CD4-positive, alpha-beta T cell treated with Interleukin-15 for 1 hour (primary cell): ENCODE measurements at places on chromosomes 3 and 15.

- DNase-seq = no peak
Measured at GRCh38 chr15:49978121-49978520, 140.9 kb downstream of the ATP8B4 start.

DNA sequence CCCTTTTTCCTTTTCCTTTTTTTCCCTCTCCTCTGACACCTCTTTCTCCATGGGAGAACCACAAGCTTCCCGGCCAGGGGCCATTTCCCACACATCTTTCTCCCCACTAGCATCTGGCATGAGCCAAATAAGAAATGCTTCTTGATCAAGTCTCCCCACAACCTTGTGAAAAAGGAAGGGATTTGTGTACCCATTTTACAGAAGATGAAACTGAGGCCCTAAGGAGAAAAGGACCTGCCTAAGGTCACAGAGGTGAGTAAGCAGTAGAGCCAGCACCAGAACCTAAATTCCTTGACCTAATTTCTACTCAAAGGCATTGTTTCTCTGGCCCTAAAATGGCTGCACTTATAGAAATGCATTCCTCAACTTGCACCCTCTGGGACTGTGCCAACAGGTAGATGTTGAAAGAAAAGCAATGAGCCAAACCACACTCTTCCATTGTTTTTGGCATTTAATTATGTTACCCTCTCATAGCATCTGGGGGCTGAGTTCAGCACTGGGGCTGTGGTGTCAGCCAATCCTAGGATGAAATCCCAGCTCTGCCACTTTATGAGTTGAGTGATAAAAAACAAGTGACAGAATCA, 81.7 kb upstream of the TLE3 start:
- DNase-seq = no peak

- no peak for DNase-seq
Measured at GRCh38 chr3:185813691-185814215, 11.1 kb downstream of the IGF2BP2 start.

DNA sequence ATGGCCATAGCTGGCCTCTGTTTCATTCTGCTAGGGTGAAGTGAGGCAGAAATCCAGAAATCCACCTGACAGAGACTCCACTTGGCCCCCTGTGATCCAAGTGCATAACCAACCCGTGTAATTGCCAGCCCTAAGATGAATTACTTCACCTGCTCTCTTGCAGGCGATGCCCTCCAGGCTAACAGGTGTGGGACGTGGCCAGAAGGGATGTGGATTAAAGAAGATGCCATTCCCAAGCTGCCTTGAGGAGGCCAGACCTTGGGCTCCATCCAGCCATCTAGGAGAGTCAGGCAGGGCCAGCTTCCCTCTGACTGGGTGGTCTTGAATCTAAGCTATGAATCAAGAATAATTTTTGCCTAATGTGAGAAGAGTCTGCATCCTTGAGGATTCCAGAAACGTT, 154.5 kb upstream of the BNIP2 start:
- DNase-seq = no peak

DNA sequence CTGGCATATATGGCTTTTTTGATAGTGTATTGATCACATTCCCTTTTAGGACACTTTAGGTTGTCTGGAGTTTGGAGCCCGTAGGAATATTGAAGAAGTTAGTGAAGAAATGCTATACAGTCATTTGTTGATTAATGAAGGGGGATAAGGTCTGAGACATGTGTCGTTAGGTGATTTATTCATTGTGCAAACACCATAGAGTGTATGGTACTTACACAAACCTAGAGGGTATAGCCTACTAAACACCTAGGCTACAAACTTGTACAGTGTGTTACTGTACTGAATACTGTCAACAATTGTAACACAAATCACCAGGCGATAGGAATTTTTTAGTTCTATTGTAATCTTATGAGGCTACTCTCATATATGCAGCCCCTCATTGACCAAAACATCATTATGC, 3.3 kb downstream of the TPM1 start:
- no peak for DNase-seq

DNA sequence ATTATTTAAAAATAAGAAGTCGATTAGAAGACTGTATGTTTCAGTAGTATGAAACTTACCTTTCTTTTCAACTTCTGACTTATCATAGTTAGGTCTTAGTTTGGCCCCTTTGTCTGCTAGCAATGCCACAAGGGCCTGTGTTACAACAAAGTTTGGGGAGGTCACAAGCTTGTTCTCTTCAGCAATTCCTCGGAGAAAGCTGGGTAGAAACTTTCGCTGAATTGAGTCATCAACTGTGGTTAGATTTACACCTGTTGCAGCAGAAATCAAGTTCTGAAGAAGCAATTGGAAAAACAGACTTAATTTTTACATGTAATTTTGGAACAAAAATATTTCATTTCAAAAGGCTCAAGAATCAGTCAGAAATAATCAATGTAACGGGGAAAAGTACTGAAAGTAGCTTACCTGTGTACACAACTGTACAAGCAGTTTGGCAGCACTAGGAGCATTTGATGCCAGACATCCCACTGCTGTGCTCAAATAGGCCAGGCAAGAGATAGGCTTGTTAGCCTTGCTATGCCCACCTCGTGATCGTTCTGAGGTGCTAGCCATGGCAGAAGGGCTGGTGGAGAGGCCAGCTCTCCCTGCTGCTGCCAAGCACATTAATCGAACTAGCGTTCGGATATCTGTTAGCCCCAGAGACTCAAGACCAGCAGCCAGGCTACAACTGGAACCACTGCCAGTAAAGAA, 58.6 kb downstream of the FBXL22 start:
- DNase-seq = no peak

- no peak for DNase-seq
Measured at GRCh38 chr15:33810073-33810595, 158.2 kb upstream of the CHRM5 start.

- no peak for DNase-seq
Measured at GRCh38 chr3:138375447-138375846, 27.1 kb downstream of the MRAS start.

GRCh38 chr15:77384589-77385359, 35.1 kb downstream of the PEAK1 start:
- no peak for DNase-seq

GRCh38 chr3:35598804-35599203, 40.5 kb upstream of the ARPP21 start:
- DNase-seq = no peak

DNA sequence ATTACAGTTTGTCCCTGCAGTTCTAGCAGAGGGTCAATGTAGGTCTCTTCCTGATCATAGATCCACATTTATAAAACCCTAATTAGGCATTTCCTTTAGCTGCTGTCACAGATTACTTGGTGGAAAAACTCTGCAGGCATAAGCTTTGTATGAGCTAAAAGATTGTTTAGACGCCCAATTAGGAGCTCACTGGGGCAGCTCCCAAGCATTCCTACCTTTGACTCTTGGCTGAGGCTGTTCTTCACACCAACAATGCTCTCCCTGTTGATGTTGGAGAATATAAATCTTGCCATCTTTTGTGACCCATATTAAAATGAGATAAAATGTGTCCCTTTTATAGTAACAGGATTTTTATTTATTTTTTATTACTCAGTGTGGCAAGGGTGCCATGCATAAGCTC, 148.3 kb upstream of the TRIM42 start:
- DNase-seq = no peak

GRCh38 chr3:104244680-104245220, 1122.0 kb upstream of the ALCAM start:
- no peak for DNase-seq

DNA sequence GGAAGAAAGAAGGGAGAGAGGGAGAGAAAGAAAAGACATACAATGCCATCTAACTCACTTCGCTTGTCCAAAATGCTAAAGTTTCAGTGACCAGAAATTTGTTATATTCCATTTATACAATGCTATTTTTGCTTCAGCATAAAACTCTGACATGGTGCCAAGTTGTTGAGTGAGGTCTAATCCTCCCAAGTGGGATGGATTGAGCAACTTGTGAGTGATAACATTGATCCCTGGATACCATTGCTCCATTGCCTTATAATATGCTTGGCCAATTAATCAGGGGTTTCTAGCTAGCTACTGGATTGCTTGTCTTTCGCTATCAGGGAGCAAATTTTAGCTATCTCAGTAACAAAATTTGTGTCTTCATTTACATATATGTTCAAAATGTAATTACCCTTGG, 615.6 kb upstream of the DPPA4 start:
- DNase-seq = no peak

DNA sequence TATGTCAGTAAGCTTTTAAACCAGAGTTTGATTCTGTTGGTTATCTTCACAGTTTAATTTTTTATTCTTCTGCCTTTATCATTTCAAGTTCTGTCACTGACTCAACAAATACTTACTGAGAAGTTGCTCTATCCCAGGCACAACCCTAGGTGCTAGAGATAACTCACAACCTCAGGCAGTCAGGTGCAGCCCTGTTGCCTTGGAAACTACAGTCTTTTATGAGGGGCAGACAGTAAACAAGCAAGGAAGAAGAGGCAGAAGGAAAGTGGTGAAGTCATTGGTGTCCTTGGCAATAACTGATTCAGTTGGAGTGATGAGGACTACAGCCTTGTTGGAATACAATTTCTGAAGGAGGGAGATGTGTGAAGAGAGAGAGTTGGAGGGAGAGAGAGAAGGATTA, 142.1 kb upstream of the LRTM1 start:
- no peak for DNase-seq

DNA sequence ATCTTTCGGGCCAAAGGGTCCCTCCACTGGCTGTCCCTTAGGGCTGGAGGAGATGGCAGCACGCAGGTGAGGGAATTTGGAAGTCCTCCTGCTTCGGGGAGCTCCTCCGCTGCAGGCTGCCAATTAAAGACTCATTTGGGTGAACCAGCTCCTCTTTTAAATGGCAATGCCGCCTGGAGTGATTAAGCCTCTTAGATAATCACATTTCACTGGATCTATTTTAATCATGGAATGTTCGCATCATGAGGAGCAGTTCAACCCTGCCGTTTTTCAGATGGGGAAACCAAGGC, 117.9 kb downstream of the LIPC start:
- DNase-seq = no peak

- DNase-seq = no peak
Measured at GRCh38 chr3:27554706-27555105, 70.5 kb upstream of the SLC4A7 start.

DNA sequence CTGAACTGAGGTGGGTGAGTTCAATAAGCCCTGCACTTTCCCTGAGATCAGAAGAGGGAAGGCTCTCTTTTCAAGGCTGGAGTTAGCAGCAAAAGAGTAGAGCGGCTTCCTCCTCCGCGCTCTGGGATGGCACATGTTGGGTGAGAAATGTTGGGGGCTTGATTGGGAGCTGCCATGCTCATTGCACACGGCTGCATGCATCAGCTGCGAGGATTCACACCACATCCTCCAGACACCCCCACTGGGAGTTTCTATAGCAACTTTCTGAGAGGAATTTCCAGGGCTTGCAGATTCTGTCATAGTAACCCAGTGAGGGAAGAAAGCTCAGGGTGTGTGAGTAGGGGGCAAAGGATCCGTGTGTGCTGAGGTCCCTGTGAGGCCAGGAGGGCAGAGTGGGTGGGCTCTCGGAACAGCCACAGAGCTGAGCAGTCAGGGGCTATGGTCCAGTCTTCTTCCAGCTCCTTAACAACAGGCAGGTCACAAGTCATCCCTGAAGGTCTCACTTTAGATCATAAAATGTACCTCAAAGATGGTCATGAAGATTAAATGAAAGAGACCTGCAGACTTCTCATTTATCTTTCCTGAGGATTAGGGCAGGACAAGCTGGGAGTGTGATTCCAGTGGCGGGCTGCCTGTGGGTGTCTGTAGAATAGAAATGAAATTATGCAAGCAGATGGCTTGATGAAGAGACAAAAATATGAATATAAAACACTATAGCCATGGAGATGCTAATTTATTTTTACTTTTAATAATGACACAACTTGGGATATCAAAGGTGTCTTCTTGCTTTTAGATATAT, 75.7 kb upstream of the CHRNA7 start:
- no peak for DNase-seq

DNA sequence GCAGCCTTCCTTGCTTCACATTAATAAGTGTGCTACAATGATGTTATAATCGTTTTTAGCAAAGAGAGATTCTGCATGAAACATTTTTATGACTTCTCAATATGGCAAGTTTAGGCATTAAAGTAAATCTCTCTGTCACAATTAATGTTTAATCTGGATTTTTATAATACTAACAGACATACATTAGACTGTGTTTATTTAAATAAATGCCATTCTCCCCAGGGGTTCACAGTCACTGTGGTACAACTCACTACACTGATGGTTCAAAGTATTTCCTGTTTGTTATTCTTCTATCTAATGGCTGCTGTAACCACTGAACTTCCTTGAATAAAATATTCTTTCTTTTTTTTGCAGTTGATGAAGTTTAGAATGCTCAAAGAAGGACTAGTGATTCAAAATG, 59.0 kb downstream of the SLC12A1 start:
- DNase-seq = no peak

GRCh38 chr15:67813104-67813634, 12.1 kb upstream of the SKOR1 start:
- DNase-seq = peak; percentile 1

- no peak for DNase-seq
Measured at GRCh38 chr3:37521429-37521828, 340.3 kb upstream of the CTDSPL start.

GRCh38 chr3:166630190-166630589, 749.9 kb downstream of the ZBBX start:
- DNase-seq = no peak

DNA sequence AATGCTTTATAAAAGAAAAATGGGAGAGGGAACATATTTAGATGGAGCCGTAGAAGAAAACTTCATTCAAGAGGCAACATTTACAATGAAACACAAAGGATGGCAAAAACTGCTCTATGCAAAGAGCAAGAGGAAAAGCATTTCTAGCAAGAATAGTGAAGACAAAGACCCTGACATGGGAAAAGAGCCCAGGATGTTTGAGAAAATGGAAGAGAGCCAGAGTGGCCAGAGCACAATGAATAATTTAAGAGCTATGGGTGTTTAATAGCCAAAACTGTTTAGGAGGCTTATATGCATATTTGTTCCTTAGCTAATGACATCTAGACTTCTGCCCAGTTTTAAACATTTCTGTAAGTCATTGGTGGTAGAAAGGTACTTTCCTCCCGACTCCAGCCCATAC, 25.4 kb upstream of the SEMA6D start:
- no peak for DNase-seq

DNA sequence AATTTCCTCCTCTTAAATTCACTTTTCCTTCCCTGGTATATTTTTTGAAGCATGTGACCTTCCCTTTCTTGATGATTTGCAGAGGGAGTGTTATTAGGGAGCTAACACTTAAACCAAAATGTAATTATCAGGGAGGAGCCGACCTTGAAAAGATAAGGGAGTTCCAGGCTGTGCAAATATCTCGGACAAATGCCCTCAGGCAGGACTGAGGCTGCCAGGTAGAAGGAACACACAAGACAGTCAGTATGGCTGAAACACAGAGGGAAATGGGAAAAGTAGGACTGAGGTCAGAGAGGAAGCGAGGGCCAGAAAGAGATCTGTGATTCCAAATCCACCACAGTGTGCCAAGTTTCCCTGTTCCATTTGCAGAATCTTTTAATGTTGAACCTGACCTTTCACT, 221.0 kb downstream of the CNTN3 start:
- no peak for DNase-seq

DNA sequence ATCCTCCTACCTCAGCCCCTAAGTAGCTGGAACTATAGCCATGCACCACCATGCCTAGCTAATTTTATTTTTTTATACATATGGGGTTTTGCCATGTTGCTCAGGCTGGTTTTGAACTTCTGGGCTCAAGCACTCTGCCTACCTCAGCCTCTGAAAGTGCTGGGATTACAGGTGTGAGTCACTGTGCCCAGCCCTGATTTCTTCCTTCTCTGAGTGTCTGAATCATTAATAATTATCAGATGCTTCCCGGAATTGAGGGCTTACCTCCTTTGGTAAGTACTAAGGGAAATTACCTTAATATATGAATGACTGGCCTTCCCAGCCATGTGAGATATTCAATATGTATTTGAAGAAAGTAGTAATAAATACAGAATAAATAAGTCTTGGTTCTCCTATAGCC, 7.2 kb downstream of the CLPX start:
- DNase-seq = no peak
